MG63 (cell line): ENCODE measurements at places on chromosomes 7 and 10.

GRCh38 chr10:77899080-77899477, 27.5 kb downstream of the DLG5 start:
- peak; percentile 95 for DNase-seq

DNA sequence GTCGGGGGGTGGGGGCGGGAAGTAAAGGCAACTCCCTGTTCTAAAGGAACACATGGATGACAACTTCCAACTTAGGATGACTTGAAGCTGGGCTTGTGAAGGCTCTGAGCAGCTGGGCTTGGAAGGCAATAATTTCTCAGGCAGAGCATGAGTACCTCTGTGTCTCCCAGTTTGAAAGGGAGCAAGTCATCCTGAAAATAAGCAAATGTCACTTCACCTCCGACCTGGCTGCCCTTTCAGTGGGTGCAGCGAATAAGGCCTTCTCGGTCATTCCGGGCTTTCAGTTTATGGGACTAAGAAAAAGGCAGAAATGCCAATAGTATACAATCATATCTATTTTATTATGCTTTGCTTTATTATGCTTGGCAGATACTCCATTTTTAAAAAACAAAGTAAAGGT, 15.3 kb upstream of the ADAMTS14 start:
- DNase-seq: peak; percentile 53

GRCh38 chr7:21883069-21883468, 62.6 kb downstream of the CDCA7L start:
- no peak for DNase-seq

GRCh38 chr10:126094537-126094936, 198.2 kb downstream of the FANK1 start:
- no peak for DNase-seq

DNA sequence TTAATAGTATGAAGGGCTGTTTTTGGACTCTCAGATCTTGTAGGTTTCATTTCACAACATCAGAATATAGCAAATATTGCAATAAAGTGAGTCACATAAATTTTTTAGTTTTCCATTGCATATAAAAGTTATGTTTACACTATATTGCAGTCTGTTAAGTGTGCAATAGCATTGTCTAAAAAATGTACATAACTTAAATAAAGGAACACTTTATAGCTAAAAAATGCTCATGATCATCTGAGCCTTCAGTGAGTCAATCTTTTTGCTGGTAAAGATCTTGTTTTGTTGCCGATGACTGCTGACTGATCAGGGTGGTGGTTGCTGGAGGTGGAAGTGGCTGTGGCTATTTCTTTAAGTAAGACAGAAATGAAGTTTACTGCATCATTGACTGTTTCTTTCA, 42.0 kb downstream of the ABCA13 start:
- DNase-seq: no peak

DNA sequence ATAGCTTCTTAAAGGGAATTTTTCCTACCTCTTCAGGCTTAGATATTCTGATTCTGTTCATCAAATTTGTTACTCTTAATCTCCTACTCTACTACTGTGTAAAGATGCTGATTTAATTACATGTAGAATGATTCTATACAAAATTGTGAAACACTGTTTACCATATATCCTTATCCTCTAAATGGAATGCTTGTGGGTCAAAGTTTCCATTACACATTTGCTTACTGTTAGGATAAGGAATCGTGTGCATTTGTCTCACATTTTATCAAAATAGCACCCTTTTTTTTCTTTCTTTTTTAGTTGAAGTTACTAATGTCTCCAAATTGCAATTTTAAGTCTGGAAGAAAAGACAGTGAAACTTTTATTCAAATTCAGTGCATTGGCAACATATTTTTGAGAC, 65.3 kb downstream of the TFEC start:
- DNase-seq: no peak

DNA sequence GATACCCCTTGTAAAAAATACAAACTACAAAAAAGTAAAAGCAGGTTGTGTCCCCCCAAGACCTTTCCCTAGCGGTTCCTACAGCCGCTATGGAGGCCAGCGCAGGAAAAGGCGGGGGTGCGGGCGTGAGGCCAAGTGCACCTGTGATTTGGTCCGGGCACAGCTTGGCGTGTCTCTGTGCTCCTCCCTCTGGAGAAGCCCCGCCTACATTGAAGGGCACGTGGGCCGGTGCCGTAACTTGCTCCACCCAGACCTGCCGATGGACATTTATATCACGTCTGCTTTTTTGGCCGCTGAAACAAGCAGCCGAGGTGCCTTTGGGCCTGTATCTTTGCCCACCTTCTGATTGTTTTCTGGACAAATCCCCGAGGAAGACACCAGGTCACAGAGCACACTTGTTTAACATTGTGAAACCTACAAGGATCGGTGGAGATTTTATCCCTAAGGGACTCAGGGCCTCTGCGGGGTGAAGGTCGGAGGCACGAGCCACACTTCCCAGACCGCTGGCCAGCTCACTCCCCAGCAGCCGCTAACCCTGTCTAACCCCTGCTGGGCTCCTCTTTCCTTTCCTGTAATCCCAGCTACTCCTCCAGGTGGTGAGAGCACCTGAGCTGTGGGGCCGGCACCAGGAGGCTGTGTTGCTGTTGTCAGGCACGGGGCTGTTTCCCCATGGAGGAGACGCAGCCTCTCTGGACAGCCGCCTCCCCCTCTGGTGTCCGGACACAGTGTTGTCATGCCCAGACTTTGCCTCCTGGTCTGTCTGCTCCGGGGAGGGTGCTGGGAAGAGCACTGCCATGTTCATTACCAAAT, 18.8 kb upstream of the INPP5A start:
- no peak for DNase-seq

GRCh38 chr10:33052263-33052875, 94.3 kb upstream of the ITGB1 start:
- DNase-seq: no peak

- no peak for DNase-seq
These were observed 87.2 kb downstream of the DNAJB6 start for GRCh38 chr7:157423886-157424565.

GRCh38 chr10:91032611-91033206, 111.8 kb upstream of the ANKRD1 start:
- no peak for DNase-seq

- DNase-seq: no peak
These were observed 30.5 kb downstream of the CPED1 start for GRCh38 chr7:121019018-121019417.

GRCh38 chr7:41869997-41870396, 167.1 kb upstream of the INHBA start:
- DNase-seq: no peak

DNA sequence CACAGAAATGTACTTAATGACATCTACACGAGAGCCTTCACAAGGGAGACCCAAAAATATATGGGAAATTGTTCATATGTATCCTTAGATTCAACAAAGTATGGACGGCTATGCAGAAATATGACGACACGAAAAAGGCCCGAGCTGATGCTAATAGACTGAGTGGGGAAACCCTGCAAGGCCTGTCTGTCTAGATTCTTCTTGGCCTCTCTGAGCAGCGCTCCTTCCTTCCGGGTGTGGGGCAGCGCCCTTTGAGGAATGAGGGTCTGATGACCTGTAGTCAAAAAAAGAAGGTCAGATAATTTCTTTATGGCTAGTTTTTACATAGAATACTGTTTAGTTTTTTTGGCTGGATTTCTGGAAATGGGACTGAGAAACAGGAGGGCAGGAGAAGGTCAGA, 192.8 kb upstream of the AKR1E2 start:
- DNase-seq: no peak

GRCh38 chr10:49151025-49151445, 17.2 kb upstream of the FAM170B start:
- DNase-seq: no peak

DNA sequence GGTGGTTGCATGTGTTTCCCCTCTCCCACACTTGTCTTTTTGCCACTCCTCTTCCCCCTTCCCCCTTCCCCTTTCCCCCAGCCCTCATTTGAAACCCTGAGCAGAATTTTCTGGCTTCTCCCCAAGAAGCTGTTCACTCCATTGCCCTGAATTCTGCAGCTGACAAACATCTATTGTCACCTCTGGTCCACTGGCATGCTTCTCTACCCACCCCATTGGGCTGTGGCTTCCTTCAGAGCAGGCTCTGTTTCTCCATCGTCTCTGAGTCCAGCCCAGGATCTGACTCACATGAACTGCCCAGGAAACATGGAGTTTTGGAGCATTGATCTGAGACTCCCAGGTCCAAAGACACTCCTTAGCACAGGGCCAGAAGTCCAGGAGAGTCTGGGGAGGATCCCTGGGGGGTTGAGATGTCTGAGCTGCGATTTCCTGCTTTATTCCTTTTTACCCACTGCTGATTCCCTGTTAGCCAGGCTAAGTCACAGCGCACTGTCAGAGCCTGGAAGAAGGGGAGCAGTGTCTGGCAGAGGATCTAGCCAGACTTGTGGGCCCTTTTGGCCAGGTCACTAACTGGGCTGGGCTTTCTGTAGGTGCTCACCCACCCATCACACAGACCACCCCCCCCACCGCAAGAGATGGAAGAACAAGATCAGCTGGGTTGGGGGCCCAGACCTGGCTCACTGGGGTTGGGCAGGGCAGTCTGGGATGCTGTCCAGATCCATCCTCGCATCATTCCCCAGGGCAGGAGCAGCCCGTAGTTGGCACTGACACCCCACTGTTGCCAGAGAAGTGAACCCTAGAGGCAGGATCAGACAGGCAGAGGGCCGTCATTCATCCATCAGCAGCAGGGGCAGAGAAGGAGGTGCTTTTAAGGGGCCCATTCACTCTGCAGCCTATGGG, 3.5 kb downstream of the CHAT start:
- peak; percentile 4 for DNase-seq

- DNase-seq: no peak
These were observed 23.4 kb upstream of the LIPA start for GRCh38 chr10:89274928-89275327.

DNA sequence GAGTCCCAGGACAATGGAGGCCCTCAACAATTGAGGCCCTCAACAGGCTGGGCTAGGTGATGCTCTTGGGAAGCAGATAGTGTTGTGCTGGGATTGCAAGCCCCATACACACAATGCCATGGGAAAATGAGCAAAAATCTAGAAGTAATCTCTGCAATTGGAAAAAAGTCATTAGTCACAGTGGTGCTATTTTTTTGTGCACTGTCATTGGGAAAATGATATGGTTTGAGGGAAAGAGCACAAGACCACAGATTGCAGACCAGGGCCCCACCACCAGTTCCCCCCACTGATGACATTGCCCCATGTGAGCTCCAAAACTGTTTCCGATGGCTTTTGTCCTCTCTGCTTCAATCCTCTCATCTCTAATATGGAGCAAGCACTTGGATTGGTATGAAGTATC, 1.9 kb downstream of the KCTD7 start:
- DNase-seq: no peak

DNA sequence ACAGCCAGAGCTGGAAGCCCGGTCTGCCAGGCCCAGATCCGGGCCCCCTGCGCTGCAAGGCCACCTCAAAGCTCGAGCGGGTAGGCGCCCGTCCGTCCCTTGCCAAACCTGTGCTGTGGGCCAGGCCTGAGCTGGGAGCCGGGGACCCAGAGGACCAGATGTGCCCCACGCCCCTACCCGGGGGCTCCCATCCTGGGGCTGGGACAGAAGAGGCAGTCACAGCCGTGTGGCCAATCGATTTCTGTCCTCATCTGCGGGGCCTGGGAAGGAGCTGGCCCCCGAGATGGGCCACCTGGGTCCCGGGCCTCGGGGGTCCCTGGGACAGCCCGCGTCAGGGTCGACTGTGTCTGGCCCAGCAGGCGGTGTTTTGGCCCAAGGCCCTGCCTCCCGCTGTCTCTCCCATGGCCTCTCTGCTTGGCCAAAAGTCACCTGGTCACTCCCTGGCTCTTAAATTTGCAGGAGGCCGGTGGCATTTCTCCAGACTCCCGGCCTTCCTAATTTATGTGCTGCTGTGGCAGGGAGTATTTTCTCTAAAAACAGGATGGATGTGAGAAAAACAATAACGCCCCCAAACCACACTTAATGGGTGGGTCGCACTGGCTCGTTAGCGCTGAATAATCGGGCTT, 63.8 kb downstream of the UNCX start:
- no peak for DNase-seq

GRCh38 chr10:94496010-94496409, 49.6 kb upstream of the HELLS start:
- DNase-seq: no peak

GRCh38 chr7:36710186-36710791, 14.0 kb downstream of the AOAH start:
- no peak for DNase-seq

- DNase-seq: peak; percentile 75
These were observed 565.5 kb upstream of the IGFBP3 start for GRCh38 chr7:46486256-46487206.

- DNase-seq: no peak
These were observed at the start of gene NOBOX for GRCh38 chr7:144403649-144404061. Gene NOBOX (minus strand): TSS chr7:144403693.

GRCh38 chr10:123143162-123143824, 4.6 kb upstream of the HMX2 start:
- no peak for DNase-seq

DNA sequence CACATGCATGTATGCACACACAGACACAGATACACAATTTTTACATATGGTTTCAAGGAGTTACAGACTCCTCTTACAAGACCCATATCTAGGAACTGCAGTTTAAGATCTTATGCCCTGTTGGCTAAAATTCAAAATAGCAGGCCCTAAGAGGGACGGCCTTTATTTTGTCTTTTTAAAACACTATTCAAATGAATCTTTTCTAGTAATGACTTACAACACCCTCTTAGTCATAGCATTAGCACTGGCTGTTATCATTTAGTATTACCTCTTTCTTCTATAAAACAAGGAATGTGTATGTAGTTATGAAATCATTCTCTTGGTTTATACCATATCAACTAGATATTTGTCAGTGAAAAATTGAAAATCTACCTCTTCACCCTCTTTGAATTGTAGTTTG, 15.3 kb downstream of the PAPSS2 start:
- DNase-seq: no peak

DNA sequence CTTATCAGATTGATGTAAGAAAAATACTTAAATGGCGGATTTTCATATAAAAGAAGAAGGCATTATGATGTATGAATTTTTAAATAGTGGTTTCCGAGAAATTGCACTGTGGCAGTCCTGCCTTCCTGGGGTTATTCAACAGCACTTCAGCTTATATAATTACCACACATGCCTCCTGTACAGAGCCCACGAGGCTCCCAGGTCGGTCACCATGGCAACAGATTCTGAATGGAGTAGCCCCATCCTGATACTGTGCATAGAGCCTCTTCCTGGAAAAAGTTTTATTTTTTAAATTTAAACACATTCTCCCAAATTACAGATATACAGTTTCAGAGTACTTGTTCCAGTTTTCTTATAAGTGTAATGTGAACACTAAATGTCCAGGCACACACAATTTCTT, 15.9 kb upstream of the ASB4 start:
- no peak for DNase-seq
